ENCODE measurements at places on chromosomes 16 and 17. TPM values are rescaled to one million over a fixed set of nuclear protein-coding genes. Genes with fewer than 3 reads are reported as not detected.

ABCC12 gene
- polyA plus RNA-seq = not detected

SMTNL2 gene
- polyA plus RNA-seq = not detected

SEPTIN12 gene
- polyA plus RNA-seq = not detected

ZNF785 gene
- 2.6 TPM for polyA plus RNA-seq

RAB40B gene
- polyA plus RNA-seq = 1.3 TPM

NOXO1 gene
- 0.17 TPM for polyA plus RNA-seq

PRSS53 gene
- 1.6 TPM for polyA plus RNA-seq

PRSS27 gene
- polyA plus RNA-seq = not detected

SLC5A11 gene
- not detected for polyA plus RNA-seq

PGAP3 gene
- polyA plus RNA-seq = 13.3 TPM

FA2H gene
- not detected for polyA plus RNA-seq

NXN gene
- polyA plus RNA-seq = 0.22 TPM

SLC47A1 gene
- not detected for polyA plus RNA-seq

DLX3 gene
- polyA plus RNA-seq = not detected

MYH13 gene
- polyA plus RNA-seq = not detected

KRT32 gene
- not detected for polyA plus RNA-seq

SMIM5 gene
- polyA plus RNA-seq = 0.22 TPM

FBXO39 gene
- polyA plus RNA-seq = 0.38 TPM

BRICD5 gene
- 0.22 TPM for polyA plus RNA-seq

SPATA32 gene
- polyA plus RNA-seq = 0.59 TPM

LGALS9B gene
- polyA plus RNA-seq = not detected

CD79B gene
- polyA plus RNA-seq = 42.2 TPM

MT4 gene
- not detected for polyA plus RNA-seq

TERB1 gene
- not detected for polyA plus RNA-seq

TMEM256 gene
- polyA plus RNA-seq = 64.9 TPM

DOC2B gene
- polyA plus RNA-seq = not detected

BCL6B gene
- not detected for polyA plus RNA-seq

TMEM204 gene
- 186 TPM for polyA plus RNA-seq

RABEP1 gene
- 26.2 TPM for polyA plus RNA-seq

MEOX1 gene
- 1.5 TPM for polyA plus RNA-seq

FOXO3B gene
- 3.8 TPM for polyA plus RNA-seq

CANT1 gene
- polyA plus RNA-seq = 11.2 TPM

GPR179 gene
- not detected for polyA plus RNA-seq

GAST gene
- not detected for polyA plus RNA-seq

EVPL gene
- not detected for polyA plus RNA-seq

SHISA9 gene
- not detected for polyA plus RNA-seq

FBXL16 gene
- polyA plus RNA-seq = 21.1 TPM

STX4 gene
- polyA plus RNA-seq = 33.1 TPM

RAB11FIP4 gene
- 16.1 TPM for polyA plus RNA-seq

CHST5 gene
- not detected for polyA plus RNA-seq

TSPAN10 gene
- 0.33 TPM for polyA plus RNA-seq

TMEM238L gene
- not detected for polyA plus RNA-seq

OR4D2 gene
- polyA plus RNA-seq = not detected

HAP1 gene
- not detected for polyA plus RNA-seq

SLC16A5 gene
- 5.9 TPM for polyA plus RNA-seq

EXOC3L1 gene
- not detected for polyA plus RNA-seq

OTOA gene
- not detected for polyA plus RNA-seq

TRAPPC1 gene
- 235 TPM for polyA plus RNA-seq

HOXB6 gene
- polyA plus RNA-seq = not detected

HEATR3 gene
- polyA plus RNA-seq = 10.3 TPM

DBNDD1 gene
- polyA plus RNA-seq = 20.8 TPM

CCL8 gene
- not detected for polyA plus RNA-seq

DHRS13 gene
- 15.3 TPM for polyA plus RNA-seq
